ENCODE measurements at places on chromosomes 13 and 19.
A peak's percentile ranks its signal among the peaks of the same experiment; 100 is the strongest.

- no peaks in the 10 kb centered on the region for H3K27me3 ChIP-seq
- peaks cover 3% of the 10 kb centered on the region for H3K4me1 ChIP-seq
- H3K36me3 ChIP-seq: no peaks in the 10 kb centered on the region
- DNase-seq: no peak
- H3K27ac ChIP-seq: no peak overlapping the region
These were observed 38.9 kb upstream of the SERP2 start for GRCh38 chr13:44334751-44335150.

- H3K36me3 ChIP-seq: peaks cover under 1% of the 10 kb centered on the region
- no peak for DNase-seq
- H3K27me3 ChIP-seq: peaks cover 47% of the 10 kb centered on the region
- no peak overlapping the region for H3K4me3 ChIP-seq
These were observed 4.4 kb upstream of the CYP4F2 start for GRCh38 chr19:15902254-15902653.

DNA sequence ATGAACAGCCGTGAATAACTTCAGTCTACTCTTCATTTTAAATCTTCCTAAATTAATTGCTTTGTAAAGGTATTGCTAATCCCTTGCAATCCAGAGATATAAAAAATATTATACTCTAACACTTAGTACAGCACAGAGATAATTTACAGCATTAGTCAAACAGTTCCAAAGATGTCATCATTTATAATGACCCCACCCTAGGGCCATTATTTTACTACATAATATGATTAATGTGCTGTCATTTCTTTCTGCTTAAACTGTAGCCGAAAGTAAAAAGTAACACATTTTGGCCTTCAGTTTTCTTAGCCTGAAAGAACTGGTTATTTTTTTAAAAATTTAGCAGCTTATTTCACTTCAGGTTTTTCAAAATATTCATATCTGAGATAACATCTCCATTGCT is 256.3 kb upstream of the RFC3 start:
- no peaks in the 10 kb centered on the region for H3K36me3 ChIP-seq
- H3K4me3 ChIP-seq: no peak overlapping the region
- H3K4me1 ChIP-seq: no peaks in the 10 kb centered on the region
- H3K27ac ChIP-seq: no peak overlapping the region

DNA sequence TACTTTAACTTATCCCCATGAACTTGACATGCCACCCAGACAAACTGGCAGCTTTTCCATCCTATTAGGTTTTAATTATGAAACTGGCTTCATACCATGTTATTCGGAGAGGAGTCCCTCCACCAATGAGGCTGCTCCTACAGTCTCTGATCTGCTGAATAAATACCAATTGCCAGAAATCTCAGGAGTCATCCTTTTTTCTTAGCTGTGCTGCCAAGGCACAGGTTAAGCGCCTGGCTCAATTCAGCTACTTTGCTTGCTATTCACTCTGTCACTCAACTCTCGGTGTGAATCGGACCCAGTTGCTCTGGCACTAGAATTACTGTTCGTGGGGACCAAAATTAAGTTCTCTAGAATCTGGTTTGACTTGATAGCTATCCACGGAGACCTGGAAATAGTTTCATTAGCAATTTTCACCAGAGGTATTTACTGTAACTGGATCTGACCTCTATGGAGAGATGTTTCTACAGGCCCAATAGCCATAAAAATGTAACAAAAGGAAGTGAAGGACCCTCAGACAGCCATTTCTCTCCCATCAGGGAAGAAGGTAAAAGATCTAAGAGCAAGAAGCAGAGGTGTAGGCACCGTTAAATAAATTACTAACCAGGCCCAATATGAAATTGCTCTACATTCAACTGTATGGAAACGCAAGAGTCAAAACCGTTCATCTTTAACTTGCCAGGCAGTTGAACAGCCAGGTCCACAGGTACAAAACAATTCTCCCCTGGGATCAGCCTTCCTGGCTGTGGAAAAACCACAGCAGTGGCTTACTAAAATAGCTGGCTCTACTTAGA is 5.4 kb downstream of the ZC3H4 start:
- peak overlapping the region; percentile 81 for H3K4me3 ChIP-seq
- peaks cover 33% of the 10 kb centered on the region for H3K4me1 ChIP-seq
- peak overlapping the region; percentile 100 for H3K27ac ChIP-seq
- H3K27me3 ChIP-seq: peaks cover 2% of the 10 kb centered on the region

GRCh38 chr19:6061376-6062130 is 48.7 kb downstream of the RFX2 start:
- DNase-seq: no peak
- H3K4me3 ChIP-seq: peak overlapping the region; percentile 74
- no peaks in the 10 kb centered on the region for H3K36me3 ChIP-seq
- peaks cover 55% of the 10 kb centered on the region for H3K4me1 ChIP-seq
- peak overlapping the region; percentile 91 for H3K27ac ChIP-seq

Measured in naive thymus-derived CD8-positive, alpha-beta T cell (primary cell).